Dorsolateral prefrontal cortex (tissue), 122 donors: ENCODE measurements at places on chromosomes 5 and 9.

DNA sequence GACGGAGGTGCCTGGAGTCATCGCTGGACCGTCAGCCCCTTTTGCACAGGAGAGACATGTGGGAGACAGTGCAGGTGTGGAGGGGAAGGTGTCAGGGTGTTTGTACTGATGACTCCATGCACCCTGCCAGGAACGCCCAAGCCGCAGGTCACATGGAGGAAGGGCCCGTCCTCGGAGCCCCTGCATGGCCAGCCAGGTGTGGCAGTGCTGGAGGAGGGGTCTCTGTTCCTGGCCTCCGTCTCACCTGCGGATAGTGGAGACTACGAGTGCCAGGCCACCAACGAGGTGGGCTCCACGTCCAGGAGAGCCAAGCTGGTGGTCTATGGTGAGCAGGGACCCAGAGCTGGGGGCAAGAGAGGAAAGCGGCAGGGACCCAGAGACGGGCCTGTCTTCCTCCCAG lies 81.5 kb downstream of the HMCN2 start:
- no peak for DNase-seq

DNA sequence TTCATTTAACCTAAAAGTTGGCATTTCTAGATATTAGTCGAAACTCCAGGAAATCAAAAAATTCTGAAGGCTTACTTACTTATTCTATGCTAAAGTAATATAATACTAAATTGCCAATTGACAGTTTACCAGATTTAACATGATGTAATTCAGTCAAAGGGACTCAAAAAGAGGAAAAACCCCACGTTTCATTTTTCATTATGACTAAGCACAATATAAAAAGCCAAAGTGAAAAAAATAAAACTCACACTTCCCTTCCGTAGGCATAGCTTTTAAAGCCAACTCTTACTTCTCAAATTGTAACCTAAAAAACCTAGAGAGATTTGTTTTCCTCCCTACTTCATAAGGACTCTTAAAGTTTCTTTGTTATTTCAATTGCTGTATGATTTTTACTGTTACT lies 146.6 kb downstream of the RAPGEF6 start:
- DNase-seq = no peak

DNA sequence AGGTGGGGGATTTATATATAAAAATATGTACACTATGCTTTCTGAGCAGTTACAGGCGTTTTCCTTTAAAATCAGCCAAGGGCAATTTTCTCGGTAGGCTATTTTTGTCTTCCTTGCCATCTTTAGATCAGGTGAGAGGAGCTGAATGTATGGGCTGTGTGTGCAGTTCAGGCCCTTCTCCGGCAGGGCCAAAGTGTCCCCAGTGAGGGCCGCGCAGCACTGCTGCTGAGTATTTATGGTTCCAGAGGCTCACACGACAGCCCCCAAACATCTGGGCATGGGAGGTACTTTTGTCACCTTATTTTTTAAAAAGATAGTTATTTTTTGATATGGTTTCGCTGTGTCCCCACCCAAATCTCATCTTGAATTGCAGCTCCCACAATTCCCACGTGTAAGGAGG lies 11.5 kb downstream of the GFPT2 start:
- no peak for DNase-seq

DNA sequence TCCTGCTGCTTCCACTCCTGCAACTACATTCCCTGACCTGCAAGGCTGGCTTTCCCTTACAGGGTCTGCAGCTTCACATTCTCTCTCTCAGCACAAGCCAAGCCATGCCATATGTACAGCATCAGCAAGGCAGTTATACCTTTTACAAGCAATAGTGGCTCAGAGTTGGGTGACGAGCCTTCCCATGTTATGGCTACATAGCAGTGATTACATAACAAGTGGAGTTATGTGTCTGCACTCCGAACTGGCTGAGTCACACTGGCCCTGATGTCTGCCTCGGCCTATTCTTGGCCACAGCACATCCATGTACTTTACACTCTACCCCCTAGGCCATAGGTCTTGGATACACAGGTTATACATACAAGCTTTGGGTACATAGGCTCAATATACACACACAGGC lies 52.0 kb upstream of the SNCAIP start:
- no peak for DNase-seq

- DNase-seq = no peak
Observed at GRCh38 chr5:132253452-132254320, 3.8 kb upstream of the PDLIM4 start.

DNA sequence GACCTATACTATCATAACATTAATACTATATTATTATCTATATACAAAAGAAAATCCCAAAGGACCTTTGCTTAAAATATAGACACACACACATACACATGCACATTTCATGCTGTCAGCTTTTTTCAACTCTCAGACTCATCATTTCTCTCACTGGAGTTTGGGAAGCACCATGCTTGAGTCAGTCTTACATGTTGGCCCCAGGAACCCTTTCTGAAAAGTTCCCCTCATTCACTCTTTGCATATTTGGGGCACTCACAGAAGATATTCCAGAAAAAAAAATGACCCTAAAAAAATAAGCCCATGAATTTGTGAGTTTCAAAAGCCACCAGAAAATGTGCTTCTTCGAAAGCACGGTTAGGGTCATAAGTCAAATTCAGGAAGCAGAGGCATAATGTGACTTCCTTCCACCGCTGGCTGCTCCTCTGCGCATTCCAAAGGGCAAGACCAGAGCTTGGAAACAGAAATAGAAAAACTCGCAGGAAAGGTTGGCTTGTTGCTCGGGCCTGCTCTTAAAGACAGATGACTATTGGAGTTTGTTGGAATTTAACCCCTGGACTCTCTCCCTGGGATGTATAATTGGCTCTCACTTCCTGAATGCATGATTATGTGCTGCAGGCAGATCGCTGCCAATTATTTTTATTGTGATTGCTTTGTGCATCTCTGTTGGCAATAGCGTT lies 129.7 kb upstream of the IQGAP2 start:
- DNase-seq = no peak

DNA sequence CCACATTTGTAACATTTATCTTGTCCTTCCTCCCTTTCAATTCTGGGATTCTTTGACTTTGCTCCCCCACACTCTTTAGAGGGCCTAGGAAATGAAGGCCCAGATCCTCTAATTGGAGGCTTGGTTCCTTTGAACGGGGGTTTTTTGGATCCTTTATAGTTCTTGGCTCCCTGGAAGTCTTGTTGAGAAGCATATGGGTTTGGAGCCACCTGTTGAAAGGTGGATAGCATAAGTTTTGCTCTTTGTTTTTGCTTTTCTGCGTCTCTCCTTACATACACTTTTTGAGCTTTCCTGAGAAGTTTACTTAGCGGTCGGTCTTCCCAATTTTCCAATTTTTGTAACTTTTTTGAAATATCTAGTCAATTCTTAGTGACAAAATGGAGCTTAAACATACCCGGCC lies 17.8 kb downstream of the IFT74 start:
- DNase-seq = no peak

- no peak for DNase-seq
Observed at GRCh38 chr9:79974806-79975422, 403.1 kb downstream of the TLE4 start.

DNA sequence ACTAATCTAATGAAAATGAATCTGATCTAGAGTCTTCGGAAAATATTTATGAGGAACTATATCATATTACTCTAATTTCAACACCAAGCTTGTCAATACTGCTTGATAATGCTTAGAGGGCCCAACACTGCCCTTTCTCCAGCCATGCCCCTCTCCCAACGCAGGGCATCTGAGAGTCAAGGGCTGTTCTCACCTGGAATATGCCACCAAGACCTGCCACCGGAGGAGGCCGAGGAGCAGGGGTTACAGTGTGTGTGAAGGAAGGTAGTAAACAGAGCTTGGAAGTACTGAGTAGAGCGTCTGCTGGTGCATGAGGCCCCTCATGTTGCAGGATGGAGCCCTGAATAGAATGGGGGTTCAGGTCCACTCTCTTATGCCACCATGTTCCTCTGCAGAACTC lies 301.3 kb upstream of the MPDZ start:
- no peak for DNase-seq

GRCh38 chr9:114761523-114761922 lies 44.3 kb downstream of the TNFSF15 start:
- no peak for DNase-seq
